ENCODE measurements at places on chromosomes 3 and 15.

DNA sequence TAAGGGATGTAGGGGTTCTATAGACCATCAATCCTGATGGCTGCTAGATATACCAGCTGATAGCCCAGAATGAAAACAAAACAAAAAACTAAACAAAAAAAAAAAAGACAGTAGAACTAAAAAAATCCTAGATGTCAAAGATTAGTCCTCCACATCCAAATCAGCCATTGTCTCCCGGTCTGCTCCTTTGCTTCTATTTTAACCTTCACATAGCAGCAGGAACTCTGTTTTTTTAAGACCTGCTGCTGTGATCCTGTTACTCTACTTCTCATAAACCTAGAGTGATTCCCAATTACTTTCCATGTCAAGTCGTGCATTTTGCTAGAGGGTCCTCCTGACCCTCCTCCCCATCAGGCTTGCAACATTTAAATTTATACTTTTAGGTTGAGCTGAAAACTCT, 2.5 kb downstream of the IFT122 start:
- no peak overlapping the region for H3K4me3 ChIP-seq
- H3K36me3 ChIP-seq: no peaks in the 10 kb centered on the region
- H3K4me1 ChIP-seq: peaks cover 9% of the 10 kb centered on the region
- H3K27ac ChIP-seq: peak overlapping the region; percentile 59
- H3K27me3 ChIP-seq: no peaks in the 10 kb centered on the region

- H3K27me3 ChIP-seq: no peaks in the 10 kb centered on the region
- no peaks in the 10 kb centered on the region for H3K36me3 ChIP-seq
- no peak overlapping the region for H3K27ac ChIP-seq
- no peak for DNase-seq
- peak overlapping the region; percentile 0 for H3K4me3 ChIP-seq
Observed at GRCh38 chr15:45130291-45131000, 652 bp downstream of the DUOX1 start.

DNA sequence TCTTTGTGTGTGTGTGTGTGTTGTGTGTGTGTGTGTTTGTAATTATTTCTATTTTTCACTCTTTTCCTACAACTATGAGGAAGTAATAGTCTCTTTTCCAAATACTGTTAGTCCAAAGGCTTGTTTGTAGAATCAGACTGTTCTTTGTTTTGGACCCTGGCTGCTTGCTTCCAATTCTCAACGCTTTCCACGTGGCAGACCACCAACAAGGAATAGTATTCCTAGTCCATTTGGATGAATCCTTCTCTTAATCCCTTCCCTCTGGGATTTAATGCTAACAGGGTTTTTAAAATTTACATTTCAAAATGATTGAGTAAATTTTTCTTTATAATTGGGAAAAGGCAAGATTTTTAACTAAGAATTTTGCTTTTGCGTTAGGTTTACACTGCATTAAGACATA, 62.7 kb downstream of the ADAMTSL3 start:
- no peak for DNase-seq
- H3K27ac ChIP-seq: no peak overlapping the region
- no peaks in the 10 kb centered on the region for H3K36me3 ChIP-seq
- no peaks in the 10 kb centered on the region for H3K27me3 ChIP-seq

DNA sequence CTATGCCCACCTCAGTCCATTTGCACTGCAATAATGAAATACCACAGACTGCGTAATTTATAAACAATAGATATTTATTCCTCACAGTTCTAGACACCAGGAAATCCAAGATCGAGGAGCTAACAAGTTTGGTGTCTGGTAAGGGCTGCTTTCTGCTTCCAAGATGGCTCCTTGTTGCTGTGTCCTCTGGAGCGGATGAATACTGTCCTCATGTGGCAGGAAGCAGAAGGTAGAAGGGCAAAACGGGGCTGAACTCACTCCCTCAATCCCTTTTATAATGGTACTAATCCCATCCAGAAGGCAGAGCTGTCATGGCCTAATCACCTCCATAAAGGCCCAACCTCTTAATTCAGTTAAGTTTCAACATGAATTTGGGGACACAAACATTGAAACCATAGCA, 75.3 kb downstream of the P2RY1 start:
- no peak for DNase-seq
- H3K36me3 ChIP-seq: no peaks in the 10 kb centered on the region
- H3K27ac ChIP-seq: no peak overlapping the region
- no peaks in the 10 kb centered on the region for H3K27me3 ChIP-seq
- H3K4me1 ChIP-seq: no peaks in the 10 kb centered on the region

DNA sequence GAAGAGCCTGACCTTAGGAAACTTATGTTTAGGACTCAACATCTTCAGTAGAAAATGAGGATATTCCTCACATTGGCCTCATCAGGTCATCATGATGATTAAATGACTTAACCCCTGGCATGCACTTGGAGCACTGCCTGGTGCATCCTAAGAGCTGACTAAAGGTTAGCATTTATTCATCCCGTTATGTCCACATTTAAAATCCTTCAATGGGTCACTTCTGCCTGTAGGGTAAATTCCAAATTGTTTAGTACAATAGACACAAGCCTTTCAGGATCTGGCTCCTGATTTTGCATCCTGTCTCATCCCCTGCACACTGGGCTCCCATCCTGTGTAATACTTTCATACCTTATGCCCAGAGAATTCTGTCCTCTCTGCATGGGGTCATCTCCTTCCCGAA, 195.2 kb upstream of the MCTP2 start:
- H3K27me3 ChIP-seq: no peaks in the 10 kb centered on the region
- no peaks in the 10 kb centered on the region for H3K36me3 ChIP-seq
- DNase-seq: no peak
- H3K27ac ChIP-seq: no peak overlapping the region

GRCh38 chr3:138984816-138985215, 21.3 kb downstream of the PRR23A start:
- H3K36me3 ChIP-seq: no peaks in the 10 kb centered on the region
- H3K4me3 ChIP-seq: no peak overlapping the region
- DNase-seq: no peak
- H3K4me1 ChIP-seq: peaks cover 4% of the 10 kb centered on the region
- H3K27me3 ChIP-seq: no peaks in the 10 kb centered on the region
- no peak overlapping the region for H3K27ac ChIP-seq

GRCh38 chr15:85407421-85408269, 27.2 kb downstream of the AKAP13 start:
- peak; percentile 9 for DNase-seq
- H3K27ac ChIP-seq: no peak overlapping the region
- no peak overlapping the region for H3K4me3 ChIP-seq

GRCh38 chr3:155496206-155496605, 202.7 kb upstream of the STRIT1 start:
- H3K27me3 ChIP-seq: no peaks in the 10 kb centered on the region
- no peak overlapping the region for H3K4me3 ChIP-seq
- no peak for DNase-seq
- no peaks in the 10 kb centered on the region for H3K4me1 ChIP-seq
- H3K27ac ChIP-seq: no peak overlapping the region

GRCh38 chr15:63805993-63806980, 27.5 kb downstream of the HERC1 start:
- no peak overlapping the region for H3K4me3 ChIP-seq
- DNase-seq: no peak
- H3K36me3 ChIP-seq: no peaks in the 10 kb centered on the region
- no peaks in the 10 kb centered on the region for H3K27me3 ChIP-seq

DNA sequence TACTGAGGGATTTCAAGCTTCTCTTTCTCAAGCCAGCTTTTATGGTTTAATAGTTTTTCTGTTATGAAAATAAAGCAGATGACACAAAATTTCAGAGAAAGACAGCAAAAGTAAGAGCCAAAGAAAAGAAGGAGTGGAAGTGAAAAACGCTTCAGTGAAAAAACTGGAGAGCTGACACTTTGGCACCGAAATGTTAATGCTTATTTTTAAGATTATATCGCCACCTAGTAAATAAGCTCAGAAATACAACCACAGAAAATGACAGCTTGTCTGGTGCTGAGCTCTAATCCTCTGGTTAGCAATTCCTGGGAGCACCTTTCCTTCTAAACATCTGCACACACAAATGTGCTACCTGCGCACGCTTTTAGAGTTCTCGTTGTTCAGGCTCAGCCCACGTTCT, 101.6 kb downstream of the ZPLD1 start:
- H3K4me3 ChIP-seq: no peak overlapping the region
- no peaks in the 10 kb centered on the region for H3K36me3 ChIP-seq
- no peaks in the 10 kb centered on the region for H3K27me3 ChIP-seq
- no peak for DNase-seq
- H3K4me1 ChIP-seq: no peaks in the 10 kb centered on the region
- H3K27ac ChIP-seq: no peak overlapping the region

- no peak for DNase-seq
- no peak overlapping the region for H3K4me3 ChIP-seq
- no peaks in the 10 kb centered on the region for H3K36me3 ChIP-seq
- H3K27me3 ChIP-seq: no peaks in the 10 kb centered on the region
- no peak overlapping the region for H3K27ac ChIP-seq
Observed at GRCh38 chr3:186025161-186025560, 83.7 kb downstream of the ETV5 start.

GRCh38 chr15:69272891-69273290, 25.8 kb upstream of the PAQR5 start:
- no peaks in the 10 kb centered on the region for H3K36me3 ChIP-seq
- H3K4me3 ChIP-seq: no peak overlapping the region
- H3K4me1 ChIP-seq: peaks cover 4% of the 10 kb centered on the region
- no peaks in the 10 kb centered on the region for H3K27me3 ChIP-seq

DNA sequence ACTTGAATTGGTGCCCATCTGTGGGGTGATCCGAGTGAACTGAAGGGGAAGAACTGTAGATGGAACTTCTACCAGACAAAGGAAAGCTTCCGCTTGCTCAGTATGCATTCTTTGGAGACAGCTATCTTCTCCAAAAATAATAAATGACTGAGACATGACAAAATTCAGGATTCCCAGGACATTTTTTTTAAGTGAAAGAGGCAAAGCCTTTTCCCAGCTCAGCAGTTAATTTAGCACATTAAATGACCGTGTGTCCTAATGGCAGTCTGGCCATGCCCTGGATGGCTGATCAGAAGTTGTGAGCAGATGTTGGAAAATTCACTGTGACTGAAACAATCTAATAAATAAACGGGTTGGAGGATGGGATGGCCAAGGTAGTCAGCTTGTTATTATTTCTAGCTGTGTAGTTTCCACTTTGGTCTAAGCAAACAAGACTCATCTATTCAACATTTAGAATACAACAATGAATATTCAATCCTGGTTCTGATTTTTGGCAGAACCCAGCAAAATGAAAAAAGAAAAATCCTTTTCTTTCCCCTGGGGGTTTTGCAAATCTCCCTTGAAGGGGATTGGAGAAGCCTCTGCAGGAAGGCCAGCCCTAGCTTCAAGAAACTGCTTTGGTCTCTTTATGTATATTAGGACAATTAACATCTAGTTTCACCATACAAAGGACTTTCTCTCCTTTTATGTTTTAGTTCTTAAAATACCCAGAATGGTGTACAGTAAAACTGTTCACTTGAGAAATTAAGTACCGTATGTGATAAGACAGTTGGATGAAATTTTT, 540.9 kb upstream of the MDFIC2 start:
- no peaks in the 10 kb centered on the region for H3K27me3 ChIP-seq
- no peak overlapping the region for H3K4me3 ChIP-seq
- H3K4me1 ChIP-seq: peaks cover 3% of the 10 kb centered on the region
- no peaks in the 10 kb centered on the region for H3K36me3 ChIP-seq

GRCh38 chr3:38140326-38141172, 2.1 kb downstream of the MYD88 start:
- DNase-seq: no peak
- H3K4me1 ChIP-seq: peaks cover 15% of the 10 kb centered on the region
- no peak overlapping the region for H3K4me3 ChIP-seq
- no peaks in the 10 kb centered on the region for H3K36me3 ChIP-seq
- no peak overlapping the region for H3K27ac ChIP-seq
- no peaks in the 10 kb centered on the region for H3K27me3 ChIP-seq

DNA sequence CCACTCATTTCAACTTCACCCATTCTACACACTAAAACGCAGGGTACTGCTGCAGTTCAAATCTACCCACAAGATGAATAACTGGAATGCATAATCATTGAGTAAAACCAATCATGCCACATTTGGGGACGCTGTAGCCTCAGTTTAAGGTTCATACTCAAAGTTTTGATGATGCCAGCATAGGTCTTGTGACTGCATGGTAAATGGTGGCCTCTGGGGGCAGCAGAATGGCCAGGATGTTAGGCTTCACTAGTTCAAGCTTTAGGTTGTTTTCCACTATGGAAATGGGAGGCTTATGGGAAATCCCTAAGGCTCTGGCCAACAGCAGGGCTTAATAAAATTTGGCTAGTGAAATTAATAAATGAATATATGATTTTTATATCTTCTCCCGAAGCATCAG, 104.3 kb upstream of the TSC22D2 start:
- H3K36me3 ChIP-seq: no peaks in the 10 kb centered on the region
- no peak overlapping the region for H3K27ac ChIP-seq
- DNase-seq: no peak
- no peak overlapping the region for H3K4me3 ChIP-seq

DNA sequence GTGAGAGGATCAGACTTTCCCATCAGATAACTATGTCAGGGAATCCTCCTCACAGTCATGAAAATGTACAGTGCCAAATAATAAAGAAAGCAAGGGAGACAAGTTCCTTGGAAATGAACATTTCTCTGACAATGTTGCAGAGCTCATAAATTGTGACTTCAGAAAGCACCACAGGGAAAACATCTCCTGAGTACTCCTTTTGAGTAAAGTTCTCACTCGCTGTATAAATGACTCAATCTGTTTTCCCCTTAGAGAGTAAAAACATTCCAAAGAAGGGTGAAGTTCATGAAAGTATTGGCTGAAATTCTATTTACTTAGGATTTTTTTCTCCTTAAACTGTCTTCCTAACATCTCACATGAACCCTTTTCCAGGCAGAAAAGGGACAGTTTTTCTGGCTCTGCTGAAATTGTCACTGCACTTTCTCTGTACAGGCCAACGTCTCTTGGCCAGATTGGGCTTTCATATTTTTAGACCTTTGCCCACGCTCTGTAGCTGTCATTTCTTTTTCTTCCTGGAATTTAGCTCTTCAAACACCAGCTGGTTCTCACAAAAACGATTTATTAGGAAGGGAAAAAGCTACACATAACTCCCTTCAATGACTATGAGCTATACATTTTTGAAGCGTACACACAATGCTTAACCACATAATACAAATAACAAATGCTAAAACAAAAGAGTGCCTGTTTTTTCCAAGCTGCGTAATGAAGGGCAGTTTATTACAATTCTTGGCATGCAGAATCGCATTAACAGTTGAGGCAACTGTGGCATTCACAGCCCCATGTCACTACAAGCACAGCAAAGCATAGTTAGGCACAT, 216.1 kb downstream of the ATP8B4 start:
- H3K4me1 ChIP-seq: peaks cover 12% of the 10 kb centered on the region
- H3K36me3 ChIP-seq: no peaks in the 10 kb centered on the region
- no peak for DNase-seq
- no peaks in the 10 kb centered on the region for H3K27me3 ChIP-seq

- H3K27ac ChIP-seq: no peak overlapping the region
- H3K4me1 ChIP-seq: no peaks in the 10 kb centered on the region
- H3K36me3 ChIP-seq: no peaks in the 10 kb centered on the region
- no peaks in the 10 kb centered on the region for H3K27me3 ChIP-seq
- H3K4me3 ChIP-seq: no peak overlapping the region
- no peak for DNase-seq
Observed at GRCh38 chr3:151011427-151011826, 38.9 kb upstream of the CLRN1 start.

- H3K36me3 ChIP-seq: no peaks in the 10 kb centered on the region
- no peak overlapping the region for H3K4me3 ChIP-seq
- H3K27me3 ChIP-seq: no peaks in the 10 kb centered on the region
- H3K4me1 ChIP-seq: no peaks in the 10 kb centered on the region
- no peak for DNase-seq
- H3K27ac ChIP-seq: no peak overlapping the region
Observed at GRCh38 chr15:40554161-40554525, 10.7 kb downstream of the CCDC32 start.

GRCh38 chr3:5278666-5279065, 91.2 kb downstream of the EDEM1 start:
- H3K27ac ChIP-seq: no peak overlapping the region
- no peaks in the 10 kb centered on the region for H3K4me1 ChIP-seq
- H3K27me3 ChIP-seq: no peaks in the 10 kb centered on the region
- no peak for DNase-seq
- H3K4me3 ChIP-seq: no peak overlapping the region

Data from ovary (tissue), 10 donors.